Thoracic aorta (tissue), 2 donors: ENCODE measurements at places on chromosomes 3 and 15.

DNA sequence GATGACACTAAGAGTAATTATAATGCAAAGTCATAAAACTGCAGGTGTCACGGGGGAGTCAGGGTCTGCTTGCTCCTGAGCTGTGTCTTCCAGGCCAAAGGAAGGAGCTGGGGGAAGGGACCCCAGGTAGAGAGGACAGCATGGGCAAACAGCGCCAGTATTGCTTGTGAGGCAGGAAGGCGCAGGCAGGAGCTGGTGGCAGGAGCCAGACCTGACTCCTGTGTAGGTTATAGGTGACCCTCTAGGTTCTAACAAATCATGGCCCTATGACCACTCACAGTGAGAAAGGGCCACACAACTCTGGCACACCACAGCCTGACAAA, 1.9 kb downstream of the CISH start:
- no peak for DNase-seq

DNA sequence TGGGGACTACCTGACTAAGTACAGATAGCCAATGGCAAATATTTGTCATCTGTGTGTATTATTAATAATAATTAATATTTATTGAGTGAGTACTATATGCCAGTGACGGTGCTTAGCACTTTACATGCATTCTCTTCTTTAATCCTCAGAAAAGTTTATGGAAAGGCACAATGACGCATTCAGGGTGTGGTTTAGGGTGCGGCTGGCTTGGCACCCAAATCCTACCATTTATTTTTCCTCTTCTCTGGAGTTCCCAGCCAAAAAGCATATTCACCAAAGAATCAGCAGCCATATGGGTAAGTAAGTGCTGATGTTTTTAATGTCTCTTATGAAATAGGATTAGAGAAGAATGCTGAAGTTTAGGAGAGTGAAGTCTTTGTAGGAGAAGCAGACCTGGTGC, 140.4 kb upstream of the TP63 start:
- DNase-seq: no peak

- DNase-seq: no peak
Observed at GRCh38 chr3:39412668-39413260, 6.2 kb downstream of the RPSA start.

DNA sequence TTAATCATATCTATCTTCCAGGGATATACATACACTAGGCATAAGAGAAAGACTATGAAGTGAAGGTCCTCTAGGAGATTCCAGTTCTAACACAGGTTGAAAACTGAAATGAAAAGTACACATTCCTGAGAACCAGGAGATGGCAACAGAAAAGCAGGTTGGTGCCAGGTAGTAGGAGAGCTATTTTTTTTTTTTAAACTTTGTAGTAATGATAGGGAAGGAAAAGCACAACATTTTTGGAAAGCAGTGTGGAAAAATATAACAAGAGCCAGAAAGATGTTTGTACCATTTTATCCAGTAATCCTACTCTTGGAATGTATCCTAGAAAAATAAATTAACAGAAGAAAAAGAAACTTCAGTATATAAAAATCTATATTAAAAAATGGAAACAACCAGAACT, 189.9 kb downstream of the DTWD1 start:
- DNase-seq: no peak

- DNase-seq: no peak
Observed at GRCh38 chr3:25107918-25108617, 320.0 kb upstream of the RARB start.

DNA sequence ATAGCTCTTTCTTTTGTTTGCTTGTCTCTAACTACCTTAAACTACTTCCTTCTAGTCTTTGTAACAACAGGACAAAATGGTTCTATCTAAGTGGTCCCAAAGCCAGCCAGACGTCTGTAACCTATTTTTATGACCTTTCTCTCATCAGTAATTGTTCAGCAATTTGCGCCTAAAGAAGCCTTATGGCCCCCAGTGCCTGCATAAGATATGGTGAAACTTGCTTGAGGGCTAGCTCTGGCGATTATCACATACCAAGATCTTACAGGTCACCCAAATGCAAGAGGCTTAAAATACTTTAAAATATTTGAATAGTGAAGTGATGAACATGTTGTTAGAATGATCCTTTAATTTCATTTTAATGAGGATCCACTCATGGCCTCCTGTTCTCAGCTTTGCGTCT, 369.4 kb downstream of the SOX2 start:
- no peak for DNase-seq

DNA sequence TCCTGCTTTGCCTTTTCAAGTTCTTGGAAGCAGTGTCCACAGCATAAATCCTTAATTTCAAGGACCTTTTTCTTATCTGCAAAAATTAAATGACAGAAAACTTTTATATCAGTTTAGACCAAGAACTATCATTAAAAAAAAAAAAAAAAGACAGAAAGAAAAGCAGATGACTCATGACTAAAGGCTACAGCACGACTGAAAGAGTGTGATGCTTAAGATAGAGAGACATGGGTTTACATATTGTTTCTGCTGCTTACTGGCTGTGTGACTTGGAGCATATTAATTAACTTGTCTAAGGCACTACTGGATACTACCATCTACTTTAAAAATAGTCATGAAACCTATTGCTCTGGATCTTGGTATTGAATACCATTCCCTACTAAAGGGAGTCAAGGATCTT, 62.3 kb downstream of the CEP152 start:
- no peak for DNase-seq
